ENCODE measurements at places on chromosomes 5 and 9.

DNA sequence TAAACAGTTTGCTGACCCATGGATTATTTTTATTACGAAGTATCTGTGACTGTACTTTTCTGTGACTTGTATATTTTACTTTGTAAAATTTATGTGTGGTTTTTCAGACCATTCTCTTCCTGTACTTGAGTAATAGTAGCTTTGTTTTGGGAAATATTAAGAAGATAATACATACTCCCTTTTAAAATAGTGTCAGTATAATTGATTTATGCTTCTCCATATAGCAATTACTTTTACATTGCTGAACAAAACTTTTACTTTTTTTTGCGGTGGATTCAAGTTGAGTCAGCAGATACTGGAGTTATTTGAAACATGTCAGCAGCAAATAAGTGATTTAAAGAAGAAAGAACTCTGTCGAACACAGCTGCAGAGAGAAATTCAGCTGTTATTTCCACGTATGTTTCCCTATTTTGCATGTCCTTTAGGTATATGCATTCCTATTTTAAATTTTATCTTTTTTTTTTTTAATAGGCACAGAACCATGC, 28.4 kb downstream of the TENT2 start:
- DNase-seq, result no peak

DNA sequence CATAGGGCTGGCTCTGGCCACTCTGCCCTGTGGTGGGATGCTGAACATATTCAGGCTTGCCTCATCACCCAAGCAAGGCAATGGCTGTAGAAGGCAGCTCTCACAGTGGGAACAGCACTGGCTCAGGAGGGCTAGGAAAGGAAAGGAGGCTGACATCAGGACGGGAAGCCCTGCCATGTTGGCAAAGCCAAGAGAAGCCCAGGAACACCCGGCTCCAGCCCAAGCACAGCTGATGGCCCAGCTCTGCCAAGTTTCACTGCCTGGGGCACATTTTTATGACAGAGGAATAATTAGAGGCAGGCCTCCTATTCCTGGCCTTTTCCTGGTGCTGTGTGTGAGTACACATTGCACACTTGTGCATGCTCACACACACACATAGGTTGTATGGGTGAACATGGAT, 163.6 kb upstream of the SMIM23 start:
- DNase-seq, result no peak

DNA sequence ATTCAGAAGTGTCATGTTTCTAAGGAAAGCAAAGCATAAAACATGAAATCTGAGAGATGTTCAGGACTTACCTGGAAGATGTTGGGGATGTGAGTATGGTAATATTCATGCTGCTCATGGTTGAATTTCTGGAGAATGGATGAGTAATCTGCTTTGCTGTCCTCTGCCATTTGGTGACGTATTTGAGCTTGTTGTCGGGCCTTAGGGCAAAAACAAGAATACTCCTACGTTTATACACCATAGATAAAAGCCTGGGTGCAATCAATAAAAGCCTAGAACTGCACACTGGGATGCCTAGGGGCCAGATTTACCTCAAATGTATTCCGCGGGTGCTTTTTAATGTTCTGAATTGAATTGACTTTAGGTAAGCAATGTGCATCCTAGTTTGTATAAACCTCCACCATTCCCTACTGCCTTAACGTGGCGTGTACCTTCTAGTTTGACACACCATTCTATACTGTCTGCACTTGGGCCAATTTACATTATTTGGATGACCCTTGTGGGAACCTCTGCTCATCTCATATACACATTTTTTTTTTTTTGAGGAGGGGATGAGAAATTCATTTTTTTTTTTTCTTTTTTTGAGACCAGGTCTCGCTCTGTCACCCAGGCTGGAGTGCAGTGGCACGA, 94.4 kb downstream of the USP20 start:
- DNase-seq, result no peak

- DNase-seq, result no peak
Measured at GRCh38 chr5:179875741-179876609, 17.4 kb upstream of the MRNIP start.

- DNase-seq, result no peak
Measured at GRCh38 chr5:61559146-61559545, 227.1 kb downstream of the ZSWIM6 start.

DNA sequence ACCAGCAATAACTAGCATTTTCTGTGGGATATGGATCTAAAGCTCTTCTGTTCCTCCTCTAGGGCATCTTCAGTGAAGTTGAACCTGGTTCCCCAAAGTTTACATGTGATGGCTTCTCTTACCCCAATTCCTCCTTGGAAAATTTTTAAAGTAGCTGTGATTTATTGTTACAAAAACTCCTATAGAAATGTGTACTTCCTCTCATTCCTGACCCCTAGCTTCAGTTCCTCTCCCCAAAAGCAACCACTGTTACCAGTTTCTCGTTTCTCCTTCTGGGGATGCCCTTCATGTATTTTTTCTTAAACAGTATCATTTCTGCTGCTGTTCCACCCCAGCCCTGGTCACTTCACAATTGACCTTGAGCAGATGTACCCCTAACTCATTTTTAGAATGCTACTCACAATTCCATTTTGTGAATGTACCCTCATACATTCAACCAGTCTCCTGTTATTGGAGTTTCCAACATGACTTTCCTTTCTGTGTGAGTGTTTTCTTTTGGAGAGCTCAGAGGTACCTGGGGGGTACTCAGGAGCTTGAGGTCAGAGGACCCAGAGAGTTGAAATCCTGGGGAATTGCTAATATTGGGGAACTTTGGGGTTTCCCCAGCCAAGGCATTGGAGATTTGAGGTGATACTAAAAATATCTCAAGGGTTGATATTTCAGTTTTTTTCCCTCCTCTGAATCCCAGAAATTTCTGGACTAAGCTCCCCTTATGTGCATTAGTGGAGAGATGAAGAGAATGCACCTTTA, 18.6 kb upstream of the GLRX start:
- no peak for DNase-seq

DNA sequence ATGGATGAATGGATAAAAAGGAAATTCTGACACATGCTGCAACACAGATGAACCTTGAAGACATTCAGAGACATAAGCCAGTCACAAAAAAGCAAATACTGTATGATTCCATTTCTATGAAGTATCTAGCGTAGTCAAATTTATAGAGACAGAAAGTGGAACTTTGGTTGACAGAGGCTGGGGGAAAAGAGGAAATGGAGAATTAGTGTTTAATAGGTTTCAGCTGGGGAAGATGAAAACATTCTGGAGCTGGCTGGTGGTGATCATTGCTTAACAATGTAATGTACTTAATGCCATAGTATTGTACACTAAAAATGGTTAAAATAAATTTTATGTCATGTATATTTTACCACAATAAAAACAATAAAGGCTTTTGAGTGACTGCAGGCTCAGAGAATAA, 24.2 kb downstream of the PPIC start:
- DNase-seq, result no peak

DNA sequence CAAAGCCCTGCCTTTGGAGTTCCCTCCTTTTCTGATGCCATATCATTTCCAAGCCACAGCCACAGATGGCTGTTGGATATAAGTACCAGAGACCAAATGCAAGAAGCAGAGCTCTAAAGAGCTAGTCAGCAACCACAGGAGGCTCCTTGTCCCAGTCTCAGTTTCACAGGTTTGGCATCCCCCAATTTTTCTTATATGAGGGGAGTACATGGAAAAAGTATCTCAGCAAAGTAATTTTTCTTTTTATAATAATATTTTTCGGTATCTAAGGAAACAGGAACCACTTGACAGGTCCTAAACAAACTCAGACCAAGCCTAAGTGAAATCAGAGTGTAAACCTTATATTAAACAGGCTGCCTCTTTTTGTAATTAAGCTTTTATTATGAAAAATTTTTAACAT, 20.1 kb downstream of the GZMK start:
- no peak for DNase-seq

Data from hematopoietic multipotent progenitor cell treated with erythropoietin and hydrocortisone succinate and interleukin-3 and kit ligand, for 4 days (in vitro differentiated cells).